Activated CD8-positive, alpha-beta T cell treated with anti-CD3 and anti-CD28 coated beads, Interleukin-2, amount 10 ng/mL, durations not matched to agents 7 days and 5 days (primary cell): ENCODE measurements at places on chromosomes 16 and 17. TPM values are rescaled to one million over a fixed set of nuclear protein-coding genes. Genes with fewer than 3 reads are reported as not detected.

Gene MYH11
- total RNA-seq: not detected

- no peak for DNase-seq
These were observed 116.7 kb upstream of the CES5A start for GRCh38 chr16:55991843-55992242.

Gene MYO15B
- 27.8 TPM for total RNA-seq

- no peak for DNase-seq
These were observed 8.4 kb upstream of the HELZ start for GRCh38 chr17:67253384-67253783.

Gene TPSG1
- total RNA-seq: not detected

DNA sequence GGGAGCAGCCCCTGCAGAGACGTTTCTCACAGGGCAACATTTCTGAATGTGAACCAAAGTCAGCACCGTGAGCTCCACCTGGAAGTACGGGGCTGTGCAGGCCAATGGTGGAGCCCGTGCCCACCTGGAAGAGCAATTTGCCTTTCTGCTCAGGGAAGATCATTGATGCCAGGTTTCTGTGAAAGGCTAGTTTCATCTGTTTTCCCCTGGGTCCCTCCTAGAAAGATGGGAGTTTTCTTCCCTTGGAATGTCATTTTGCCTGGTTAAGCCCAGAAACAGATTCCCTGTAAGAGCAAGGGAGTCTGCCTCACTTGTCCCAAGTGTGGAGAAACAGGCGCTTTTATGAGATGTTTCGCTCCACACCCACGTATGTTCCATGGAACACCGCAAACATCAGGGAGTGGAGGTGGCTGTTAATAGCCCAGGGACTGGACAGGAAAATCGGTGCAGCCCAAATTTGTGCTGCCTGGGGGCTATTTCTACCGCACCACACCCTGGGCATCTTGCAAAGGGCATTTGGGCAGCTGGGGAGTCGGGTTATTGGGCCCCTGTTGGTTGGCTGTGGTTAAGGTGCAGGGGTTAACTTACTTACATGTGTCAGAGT is 2.6 kb downstream of the SLC6A4 start:
- no peak for DNase-seq

- DNase-seq: no peak
These were observed 3.0 kb upstream of the WFIKKN2 start for GRCh38 chr17:50832267-50832863.
